Activated naive CD8-positive, alpha-beta T cell treated with anti-CD3 and anti-CD28 coated beads, Interleukin-2, amount 50 U/mL, for 24 hours (primary cell): ENCODE measurements at places on chromosomes 16 and 17.

DNA sequence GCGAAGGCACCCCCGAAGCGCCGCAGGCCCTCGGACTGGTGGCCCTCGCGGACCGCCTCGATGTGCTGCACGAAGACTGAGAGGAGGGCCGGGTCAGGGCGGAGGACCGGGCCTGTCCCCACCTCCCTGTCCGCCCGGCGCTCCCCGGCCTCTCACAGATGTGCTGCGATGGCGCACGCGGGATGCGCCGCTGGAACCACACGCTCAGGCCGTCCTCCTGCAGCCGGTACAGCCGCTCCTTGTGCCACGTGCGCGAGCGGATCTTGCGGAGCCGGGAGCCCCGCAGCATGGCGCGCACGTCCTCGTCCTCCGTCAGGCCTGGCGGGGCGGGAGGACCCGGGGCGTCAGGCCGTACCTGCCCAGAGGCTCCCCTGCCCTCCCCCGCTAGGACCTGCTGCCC, 11.3 kb downstream of the PLCD3 start:
- no peak for DNase-seq

DNA sequence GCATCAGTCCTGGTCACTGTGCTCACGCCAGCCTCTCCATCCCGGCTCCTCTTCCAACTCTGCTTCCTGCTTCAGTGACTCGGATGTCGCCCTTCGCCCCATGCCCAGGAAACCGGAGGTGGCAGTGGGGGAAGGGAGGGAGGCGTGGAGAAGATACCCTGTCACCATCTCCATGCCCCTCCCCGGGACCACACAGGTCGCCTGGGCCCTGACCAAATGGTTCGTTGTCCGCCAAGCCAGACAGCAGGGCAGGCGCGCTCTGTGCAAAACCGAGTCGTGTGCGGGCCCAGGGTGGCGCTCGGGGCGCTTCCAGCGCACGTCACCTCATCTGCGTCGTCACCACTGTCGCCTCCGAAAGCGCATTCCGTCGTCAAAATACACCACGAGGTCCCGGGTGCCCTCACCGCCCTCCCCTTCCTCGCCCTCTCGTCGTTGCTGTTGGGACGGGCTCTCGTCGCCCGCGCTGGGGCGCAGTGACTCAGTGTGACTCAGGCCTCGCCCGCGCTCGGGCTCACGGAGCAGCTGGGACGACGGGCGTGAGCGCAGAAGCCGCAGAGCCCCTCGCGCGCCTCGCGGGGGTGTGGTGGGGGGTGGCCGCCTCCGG, 39.2 kb downstream of the ZNF778 start:
- DNase-seq: peak; percentile 81

DNA sequence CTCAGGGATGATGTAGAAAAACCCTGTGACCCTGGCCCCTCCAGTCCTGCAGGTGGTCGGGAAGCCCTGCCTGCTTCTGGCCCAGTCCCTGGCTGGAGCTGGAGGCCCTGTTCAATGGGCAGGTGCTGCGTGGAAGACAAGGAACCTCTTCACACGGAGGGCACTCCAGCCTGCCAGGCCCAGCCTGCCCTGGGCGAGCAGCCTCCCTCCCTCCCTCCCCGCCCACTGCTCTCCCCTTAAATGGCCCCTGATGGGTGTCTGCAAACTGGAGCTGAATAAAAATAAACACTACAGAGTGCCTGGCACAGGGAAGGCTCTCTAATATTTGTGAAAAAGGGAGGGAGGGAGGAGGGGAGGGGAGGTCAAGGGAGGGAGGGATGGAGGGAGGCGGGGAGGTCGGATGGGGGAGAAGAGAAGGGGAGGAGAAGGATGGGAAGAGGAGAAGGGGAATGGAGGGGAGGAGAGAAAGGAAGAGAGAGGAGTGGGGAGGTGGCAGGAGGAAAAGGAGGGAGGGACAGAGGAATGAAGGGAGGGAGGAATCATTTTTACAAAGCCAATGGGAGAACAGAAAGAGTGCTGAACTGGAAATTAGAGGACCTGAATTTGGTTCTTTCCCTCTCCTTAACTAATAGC, 222.8 kb upstream of the TNRC6C start:
- DNase-seq: no peak

- DNase-seq: no peak
Observed at GRCh38 chr16:47311738-47312505, 148.9 kb downstream of the ITFG1 start.

- no peak for DNase-seq
Observed at GRCh38 chr17:82929676-82930042, 89.8 kb upstream of the ZNF750 start.

DNA sequence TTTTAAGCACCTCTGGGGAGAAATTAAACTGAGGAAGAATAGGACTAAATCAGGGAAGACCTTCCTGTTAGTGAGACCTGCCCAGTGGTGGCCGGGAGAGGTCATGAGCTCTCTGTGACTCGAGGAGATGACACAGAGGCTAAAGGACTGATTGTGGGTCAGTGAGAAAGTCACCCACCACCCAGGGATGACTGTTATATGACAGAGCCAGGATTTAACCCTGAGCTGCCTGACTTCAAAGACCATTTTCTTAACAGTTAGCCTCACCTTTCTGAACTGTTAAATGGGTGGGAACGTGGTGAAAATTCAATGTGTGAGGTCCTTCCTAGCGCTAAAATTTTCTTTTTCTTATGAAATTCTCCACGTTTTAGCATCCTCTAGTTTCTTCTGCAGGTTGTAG, 72.5 kb downstream of the WSB1 start:
- DNase-seq: no peak

GRCh38 chr17:73744411-73744810, 100.2 kb upstream of the SDK2 start:
- no peak for DNase-seq

GRCh38 chr16:23855010-23855409, 19.2 kb downstream of the PRKCB start:
- no peak for DNase-seq

DNA sequence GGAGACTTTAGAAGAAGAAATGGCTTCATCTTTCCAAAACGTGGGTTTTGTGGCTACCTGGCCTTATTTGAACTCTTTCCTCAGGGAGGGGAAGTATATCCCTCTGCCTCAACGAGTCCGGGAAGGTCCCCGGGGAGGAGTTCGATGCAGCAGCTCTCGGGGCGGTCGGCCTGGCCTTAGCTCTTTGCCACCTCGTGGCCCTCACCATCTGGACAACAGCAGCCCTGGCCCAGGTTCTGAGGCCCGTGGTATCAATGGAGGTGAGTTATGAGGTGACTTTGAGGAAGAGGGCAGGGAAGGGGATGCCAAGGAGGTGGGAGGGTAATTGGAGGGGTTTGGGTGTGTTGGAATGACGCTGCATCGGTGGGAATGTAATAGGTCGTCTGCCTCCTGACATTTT, 7.7 kb downstream of the ATXN2L start:
- no peak for DNase-seq

GRCh38 chr16:71917900-71918299, 22.6 kb downstream of the IST1 start:
- no peak for DNase-seq

DNA sequence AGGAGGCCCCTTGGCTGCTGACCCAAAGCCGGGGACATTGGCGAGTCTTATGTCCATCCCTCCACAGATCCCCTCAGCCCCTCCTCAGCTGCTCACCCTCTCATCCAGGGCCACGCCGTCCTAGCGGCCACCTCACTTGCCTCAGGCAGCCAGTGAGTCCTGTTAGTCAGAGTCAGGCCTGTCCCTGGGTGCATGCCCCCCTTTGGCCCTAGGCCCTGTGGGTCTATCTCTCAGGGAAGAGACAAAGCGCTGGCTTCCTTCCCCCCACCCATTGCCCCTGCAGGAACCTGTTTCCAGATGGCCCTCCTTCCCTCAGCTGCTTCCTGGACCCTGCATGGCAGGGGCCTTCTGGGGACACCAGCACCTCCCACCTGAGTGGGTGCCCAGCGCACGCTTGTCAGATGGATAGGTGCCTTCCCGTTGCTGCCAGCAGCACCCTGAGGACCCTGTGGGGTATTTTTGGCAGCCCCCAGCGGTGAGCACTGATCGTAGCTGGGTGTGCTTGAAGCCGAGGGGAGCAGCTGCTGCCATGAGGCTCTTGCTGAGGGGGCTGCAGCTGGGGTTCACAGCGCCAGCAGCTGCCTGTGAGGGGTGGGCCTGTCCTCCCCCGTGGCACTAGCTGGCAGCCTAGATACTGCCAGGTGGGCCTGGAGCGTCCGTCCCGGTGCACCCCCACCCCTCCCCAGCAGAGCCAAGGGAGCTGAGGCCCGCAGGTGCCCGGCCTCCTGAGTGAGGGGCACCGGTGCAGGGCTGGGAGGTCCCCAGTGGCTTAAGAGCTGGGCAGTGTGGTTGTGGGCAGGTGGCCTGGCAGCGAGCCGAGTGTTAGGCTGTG, 8.4 kb downstream of the DBNDD1 start:
- no peak for DNase-seq

- no peak for DNase-seq
Observed at GRCh38 chr17:62706598-62707424, 79.3 kb downstream of the MRC2 start.

GRCh38 chr17:14950216-14950615, 314.9 kb downstream of the PMP22 start:
- DNase-seq: no peak

- no peak for DNase-seq
Observed at GRCh38 chr17:39757176-39757662, 19.5 kb downstream of the GRB7 start.
